ENCODE measurements at places on chromosomes 1 and 21.

GRCh38 chr21:33011462-33011861 lies 14.3 kb upstream of the OLIG2 start:
- no peak for DNase-seq

- DNase-seq, result no peak
Measured at GRCh38 chr1:161166669-161167548, 683 bp downstream of the PPOX start.

DNA sequence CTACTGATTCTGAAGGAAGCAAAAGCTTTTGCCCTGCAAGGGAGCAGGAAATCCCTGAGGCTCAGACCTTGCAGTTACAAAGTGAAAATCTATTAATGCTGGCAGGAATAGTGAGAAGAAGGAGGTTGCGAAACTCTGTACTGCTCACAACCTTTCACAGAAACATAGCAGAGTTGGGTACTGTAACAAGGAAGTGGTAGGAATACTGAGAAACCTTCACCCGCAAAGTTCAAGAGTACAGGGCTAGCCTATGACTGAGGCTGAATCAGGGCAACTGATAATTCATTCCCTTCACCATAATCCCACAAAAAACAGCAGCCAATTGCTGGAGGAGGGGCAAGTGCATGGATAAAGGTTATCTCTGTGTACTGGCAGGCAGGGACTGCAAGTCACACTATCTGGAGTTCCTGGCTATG lies 23.9 kb upstream of the KCTD3 start:
- no peak for DNase-seq

GRCh38 chr1:220294846-220295301 lies 22.6 kb upstream of the RAB3GAP2 start:
- DNase-seq, result no peak

DNA sequence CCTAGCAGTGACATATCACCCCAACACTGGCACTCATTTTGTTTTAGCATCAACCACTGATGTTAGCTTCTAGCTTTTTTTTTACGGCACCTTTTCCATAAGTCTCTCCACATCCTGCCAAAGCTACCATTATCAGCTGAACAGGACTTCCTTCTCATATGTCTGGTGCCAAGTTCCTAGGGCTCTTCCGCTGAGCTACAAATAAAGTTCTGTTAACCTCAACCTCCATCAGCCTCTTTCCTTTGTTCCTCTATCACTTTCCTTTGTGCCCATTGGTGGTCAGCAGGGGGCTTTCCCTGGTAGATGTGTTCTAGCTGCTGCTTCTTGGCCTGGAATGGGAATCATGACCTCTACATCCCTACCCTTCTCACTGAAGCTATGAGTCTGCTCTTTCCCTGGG lies 163.8 kb downstream of the FAF1 start:
- no peak for DNase-seq

GRCh38 chr1:3205815-3206214 lies 136.8 kb downstream of the PRDM16 start:
- no peak for DNase-seq

GRCh38 chr1:17239420-17239819 lies 9.5 kb upstream of the PADI3 start:
- peak; percentile 83 for DNase-seq

GRCh38 chr1:1080951-1081310 lies 6.8 kb upstream of the RNF223 start:
- DNase-seq, result no peak

- DNase-seq, result no peak
Measured at GRCh38 chr1:5949085-5949760, 43.0 kb downstream of the NPHP4 start.

- no peak for DNase-seq
Measured at GRCh38 chr1:215243345-215244054, 161.0 kb downstream of the KCNK2 start.

DNA sequence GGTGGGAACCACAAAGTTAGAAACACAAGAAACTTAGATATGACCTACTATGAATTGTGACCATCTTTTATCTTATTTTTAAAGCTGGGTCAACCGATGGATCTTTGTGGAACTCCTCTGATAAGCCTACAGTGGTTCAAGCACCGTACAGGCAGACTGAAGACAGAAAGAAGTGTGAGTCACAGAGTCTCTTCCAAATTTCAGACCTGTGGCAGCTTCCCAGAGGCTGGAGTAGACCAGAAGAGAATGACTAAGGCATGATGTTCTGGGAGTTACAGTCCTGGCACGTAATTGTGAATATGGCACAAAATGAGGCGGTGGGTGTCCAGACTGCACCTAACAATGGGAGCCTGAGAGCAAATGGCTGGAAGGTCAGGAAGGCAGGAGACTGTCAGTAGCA lies 70.0 kb downstream of the LMO4 start:
- DNase-seq, result no peak

DNA sequence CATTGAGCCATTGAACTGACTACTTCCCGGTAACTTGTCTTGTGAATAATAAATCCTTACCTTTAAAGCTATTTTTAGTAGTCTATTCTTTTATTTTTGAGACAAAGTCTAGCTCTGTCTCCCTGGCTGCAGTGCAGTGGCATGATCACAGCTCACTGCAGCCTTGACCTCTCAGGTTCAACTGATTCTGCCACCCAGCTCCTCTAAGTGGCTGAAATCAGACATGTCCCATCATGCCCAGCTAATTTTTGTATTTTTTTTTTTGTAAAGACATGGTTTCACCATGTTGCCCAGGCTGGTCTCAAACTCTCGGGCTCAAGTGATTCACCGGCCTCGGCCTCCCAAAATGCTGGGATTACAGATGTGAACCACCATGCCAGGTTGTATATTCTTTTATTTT lies 59.3 kb upstream of the PTGS2 start:
- DNase-seq, result no peak

GRCh38 chr1:223091896-223092295 lies 51.2 kb downstream of the TLR5 start:
- no peak for DNase-seq

- DNase-seq, result no peak
Measured at GRCh38 chr21:25240974-25241373, 366.3 kb downstream of the MRPL39 start.

DNA sequence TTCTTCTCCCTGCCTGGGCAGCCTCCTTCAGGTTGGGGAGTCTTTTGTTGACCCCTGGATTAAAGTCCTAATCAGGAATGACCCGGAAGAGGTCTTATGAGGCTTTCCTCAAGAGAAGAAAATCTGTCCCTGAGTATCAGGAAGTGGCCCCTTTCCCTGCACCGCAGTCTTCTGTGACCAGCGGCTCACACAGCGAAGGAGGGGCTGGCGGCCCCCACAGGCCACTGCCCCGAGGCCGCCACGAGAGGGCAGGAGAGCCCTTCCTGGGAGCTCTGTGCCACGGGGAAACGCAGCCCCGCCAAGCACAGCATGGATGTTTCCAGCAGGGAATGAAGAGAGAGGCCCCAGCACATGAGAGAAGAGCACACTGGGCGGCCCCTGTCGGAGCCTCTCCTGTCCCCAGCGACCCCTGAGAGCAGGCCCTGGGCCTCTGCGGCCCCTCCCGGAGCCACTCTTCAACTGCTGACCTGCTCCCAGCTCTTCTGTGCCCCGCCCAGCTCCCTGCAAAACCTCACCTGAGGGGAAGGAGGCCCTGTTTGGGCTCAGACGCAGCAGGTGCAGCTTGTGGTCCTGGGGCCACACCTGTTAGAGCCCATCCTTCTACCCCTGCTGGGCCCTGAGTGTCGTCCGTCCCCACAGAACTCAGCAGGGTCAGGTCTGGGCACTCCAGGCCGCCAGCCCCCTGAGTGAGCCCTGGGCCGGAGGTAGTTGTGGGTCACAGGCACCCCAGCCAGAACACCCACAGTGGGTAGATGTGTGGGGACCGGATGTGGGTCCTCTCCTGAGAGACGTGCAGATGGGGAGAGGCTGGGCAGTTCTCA lies 4.9 kb upstream of the POFUT2 start:
- peak; percentile 88 for DNase-seq

- DNase-seq, result no peak
Measured at GRCh38 chr1:21278208-21278859, 11.9 kb downstream of the ECE1 start.

- DNase-seq, result no peak
Measured at GRCh38 chr1:202974856-202975255, 7.8 kb upstream of the CYB5R1 start.

DNA sequence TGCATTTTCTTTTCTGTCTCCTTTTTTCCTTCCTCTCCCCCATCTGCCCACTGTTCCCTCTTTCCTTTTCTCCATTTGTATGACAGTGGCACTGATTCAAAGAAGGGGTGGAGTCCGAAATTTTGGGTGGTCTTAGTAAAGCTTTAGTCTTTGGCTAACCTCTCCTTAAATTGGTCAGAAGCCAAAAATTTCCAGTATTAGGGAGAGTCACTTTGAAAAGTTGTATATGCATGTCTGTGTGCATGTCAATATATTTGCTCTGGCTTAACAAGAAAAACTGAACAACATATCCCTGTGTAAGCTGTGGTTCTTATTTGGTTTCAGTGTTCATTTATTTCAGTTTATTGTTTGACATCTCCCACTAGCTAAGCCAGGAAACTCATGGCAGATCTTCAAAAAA lies 314.8 kb upstream of the CXADR start:
- DNase-seq, result no peak

GRCh38 chr21:42988236-42988965 lies 14.0 kb downstream of the PKNOX1 start:
- no peak for DNase-seq

DNA sequence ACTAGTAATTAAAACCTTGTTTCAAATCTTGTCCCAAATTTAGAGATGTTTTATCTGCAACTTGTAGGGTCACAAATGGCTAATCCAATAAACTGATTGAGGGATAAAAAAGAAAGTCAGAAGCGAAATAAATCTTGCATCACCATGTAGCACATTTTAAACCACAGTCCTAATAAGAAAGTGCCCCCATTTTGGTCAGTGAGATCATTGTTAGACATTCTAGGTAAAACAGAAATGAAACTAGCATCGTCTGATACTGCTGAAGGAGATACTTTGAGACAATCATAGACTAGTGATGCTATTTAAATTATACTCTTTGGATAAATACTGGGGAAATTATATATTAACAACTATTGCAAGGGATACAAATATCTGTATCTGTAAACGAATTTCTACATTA lies 247.9 kb downstream of the AMY1C start:
- DNase-seq, result no peak

DNA sequence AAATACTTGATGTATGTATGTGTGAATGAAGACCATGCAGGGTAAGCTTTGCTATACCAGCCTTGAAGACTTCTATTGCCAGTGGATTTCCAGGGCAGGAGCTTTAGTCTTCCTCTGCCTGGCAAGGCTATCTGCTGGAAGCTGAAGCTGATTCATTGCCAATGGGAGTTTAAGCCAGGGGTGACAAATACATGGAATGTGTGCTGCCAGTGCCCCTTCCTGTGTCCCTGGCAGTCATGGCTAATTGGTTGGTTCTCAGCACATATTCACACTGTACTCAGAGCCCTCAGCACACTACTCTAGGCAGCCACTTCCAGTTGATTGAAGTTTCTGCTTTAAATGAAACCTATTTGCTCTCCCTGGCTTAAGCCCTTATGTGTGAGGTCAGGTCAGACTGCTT lies 1.5 kb downstream of the ZSCAN20 start:
- DNase-seq, result no peak

- no peak for DNase-seq
Measured at GRCh38 chr21:38766987-38767722, 38.6 kb upstream of the ETS2 start.

DNA sequence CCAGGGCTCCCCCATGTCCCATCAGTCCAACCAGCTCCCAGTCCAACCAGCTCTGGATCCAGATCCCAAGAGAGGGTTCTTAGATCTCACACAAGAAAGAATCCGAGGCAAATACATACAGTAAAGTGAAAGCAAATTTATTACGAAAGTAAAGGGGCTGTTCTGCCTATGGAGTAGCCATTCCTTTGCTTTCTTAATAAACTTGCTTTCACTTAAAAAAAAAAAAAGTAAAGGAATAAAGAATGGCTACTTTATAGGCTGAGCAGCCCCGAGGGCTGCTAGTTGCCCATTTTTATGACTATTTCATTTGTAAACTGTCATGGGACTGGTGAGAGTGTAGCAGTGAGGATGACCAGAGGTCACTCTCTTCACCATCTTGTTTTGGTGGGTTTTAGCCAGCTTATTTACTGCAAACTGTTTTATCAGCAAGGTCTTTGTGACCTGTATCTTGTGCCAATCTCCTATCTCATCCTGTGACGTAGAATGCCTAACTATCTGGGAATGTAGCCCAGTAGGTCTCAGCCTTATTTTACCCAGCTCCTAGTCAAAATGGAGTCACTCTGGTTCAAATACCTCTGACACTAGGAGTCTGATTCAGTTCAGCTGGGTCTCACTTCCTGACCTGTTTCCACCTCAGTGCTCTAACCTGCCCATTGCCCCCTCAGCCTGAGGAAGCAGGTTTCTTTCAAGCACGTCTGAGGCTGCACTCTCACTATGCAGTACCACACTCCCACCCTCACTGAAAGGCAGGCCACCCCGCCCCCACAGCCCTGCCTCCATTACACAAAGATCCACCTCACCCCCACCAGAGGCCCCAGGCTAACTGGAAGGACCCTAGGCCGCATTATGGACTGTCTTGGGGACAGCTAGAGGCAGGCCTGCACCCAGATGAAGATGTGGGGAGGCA lies 26.5 kb upstream of the ATP2B4 start:
- DNase-seq, result no peak

DNA sequence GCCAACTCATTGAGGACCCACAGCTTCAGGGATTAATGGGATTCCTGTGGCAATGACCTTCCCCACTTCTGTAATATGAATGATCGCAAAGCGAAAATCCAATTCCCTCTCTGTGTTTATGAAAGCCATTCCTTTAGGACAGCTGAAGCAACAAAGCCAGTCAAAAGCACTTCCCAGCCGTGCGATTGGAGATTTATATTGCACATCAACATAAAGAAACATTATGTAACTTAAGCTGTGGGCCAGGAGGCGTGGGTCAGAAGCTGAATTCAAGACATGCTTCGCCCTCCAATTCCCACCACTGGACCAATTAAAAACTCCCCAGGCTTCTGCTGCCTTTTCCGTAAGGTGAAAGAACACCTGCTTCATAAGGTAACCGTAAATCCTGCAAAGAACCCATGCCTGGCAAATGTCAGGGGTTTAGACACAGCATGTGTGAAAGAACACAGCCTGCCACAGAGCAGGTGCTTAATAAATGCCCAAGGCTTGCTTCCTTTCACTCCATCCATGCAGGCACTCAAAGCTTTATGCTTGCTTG lies 138.9 kb upstream of the SOD1 start:
- DNase-seq, result peak; percentile 19

DNA sequence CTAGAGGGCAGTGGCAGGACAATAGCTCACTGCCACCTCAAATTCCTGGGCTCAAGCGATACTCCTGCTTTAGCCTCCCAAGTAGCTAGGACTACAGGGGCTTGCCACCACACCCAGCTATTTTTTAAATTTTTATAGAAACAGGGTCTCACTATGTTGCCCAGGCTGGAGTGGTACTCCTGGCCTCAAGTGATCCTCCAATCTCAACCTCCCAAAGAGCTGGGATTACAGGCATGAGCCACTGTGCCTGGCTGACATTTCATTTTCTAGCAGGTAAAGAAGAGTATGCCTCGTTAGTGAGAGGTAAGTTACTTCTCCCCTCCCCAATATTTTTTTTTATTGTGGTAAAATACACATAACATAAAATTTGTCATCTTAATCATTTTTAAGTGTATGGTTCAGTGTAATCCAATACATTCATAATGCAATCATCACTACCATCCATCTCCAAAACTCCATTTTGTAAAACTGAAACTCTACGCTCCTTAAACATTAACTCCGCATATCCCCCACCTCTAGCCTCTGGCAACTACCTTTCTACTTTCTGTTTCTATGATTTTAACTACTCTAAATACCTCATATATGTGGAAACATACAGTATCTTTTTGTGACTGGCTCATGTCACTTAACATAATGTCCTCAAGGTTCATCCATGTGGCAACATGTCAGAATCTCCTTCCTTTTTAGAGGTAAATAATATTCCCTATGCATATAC lies 22.4 kb downstream of the ZZZ3 start:
- no peak for DNase-seq

GRCh38 chr1:205601205-205601604 lies 30.6 kb downstream of the ELK4 start:
- DNase-seq, result no peak

Data from NCI-H526 (cell line).